Left renal cortex interstitium (tissue), 4 donors: ENCODE measurements at places on chromosomes 2 and 18.

- DNase-seq, result no peak
Observed at GRCh38 chr2:224563537-224563936, 21.6 kb downstream of the CUL3 start.

DNA sequence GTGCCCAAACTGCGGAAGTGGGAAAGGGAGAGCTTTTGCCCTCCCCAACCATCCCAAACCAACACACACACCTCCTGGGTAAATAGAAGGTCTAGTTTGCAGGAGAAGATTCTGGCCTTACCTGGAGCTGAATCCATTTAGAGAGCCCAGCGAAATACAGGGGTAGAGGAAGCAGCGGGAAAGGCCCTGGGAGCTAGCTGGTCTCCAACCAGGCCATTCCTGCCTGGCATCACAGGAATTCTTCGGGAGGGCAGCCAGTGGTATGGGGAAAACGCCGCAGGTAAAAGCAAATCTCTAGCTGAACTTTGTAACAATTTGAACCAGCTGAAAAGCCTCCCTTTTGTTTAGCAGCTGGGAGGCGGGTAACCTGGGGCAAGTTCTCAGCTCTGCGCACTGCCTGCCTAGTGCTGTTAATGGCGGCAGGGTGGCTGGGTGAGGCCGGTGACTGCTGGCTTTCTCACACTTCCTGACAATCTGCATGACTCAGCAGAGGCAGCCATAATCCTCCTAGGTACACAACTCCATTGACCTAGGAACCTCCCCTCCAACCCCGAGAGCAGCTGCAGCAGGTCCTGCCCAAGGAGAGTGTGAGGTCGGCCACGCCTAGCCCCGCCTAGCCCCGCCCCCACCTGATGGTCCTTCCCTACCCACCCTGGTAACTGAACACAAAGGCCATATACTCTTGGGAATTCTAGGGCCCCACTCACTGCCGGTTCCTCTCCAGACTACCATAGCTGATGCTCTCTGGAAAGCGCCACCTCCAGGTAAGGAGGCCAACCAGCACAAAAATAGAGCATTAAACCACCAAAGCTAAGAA lies 483.8 kb upstream of the REG3G start:
- DNase-seq, result no peak

- DNase-seq, result peak; percentile 24
Observed at GRCh38 chr18:33802955-33803354, 224.9 kb downstream of the ASXL3 start.

GRCh38 chr18:2932247-2933181 lies 80.4 kb downstream of the LPIN2 start:
- no peak for DNase-seq

DNA sequence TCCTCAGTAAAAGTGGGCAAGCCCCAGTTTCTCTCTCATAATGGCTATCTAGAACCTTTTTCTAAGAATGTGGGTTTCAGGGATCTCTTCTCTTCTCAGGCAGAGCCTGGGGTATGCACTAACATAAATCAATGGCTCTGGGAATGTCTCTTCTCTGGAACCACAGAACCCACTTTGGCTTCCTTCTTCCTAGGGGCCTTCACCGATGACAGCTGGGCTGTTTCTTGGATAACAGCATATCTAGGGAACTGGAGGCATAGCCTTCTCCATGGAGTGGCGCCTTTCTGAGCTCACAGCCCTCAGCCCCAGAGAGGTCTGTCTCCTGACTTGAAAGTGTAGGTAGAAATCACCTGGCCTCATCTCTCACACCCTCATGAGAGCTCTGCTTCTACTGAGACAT lies 247.9 kb downstream of the CLIP4 start:
- DNase-seq, result no peak

DNA sequence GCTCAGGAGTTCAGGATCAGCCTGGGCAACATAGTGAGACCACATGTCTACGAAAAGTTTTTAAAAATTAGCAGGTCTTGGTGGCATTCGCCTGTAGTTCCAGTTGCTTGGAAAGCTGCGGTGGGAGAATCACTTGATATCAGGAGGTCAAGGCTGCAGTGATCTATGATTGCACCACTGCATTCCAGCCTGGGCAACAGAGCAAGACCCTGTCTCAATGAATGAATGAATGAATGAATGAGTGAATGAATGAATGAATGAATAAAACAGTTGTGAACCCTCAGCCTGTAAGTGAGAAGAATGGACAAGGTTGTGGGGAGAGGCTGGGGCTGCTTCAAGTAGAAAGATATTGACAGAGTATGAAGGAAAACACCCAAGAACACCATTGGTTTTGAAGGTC lies 48.0 kb downstream of the ARHGAP28 start:
- no peak for DNase-seq

DNA sequence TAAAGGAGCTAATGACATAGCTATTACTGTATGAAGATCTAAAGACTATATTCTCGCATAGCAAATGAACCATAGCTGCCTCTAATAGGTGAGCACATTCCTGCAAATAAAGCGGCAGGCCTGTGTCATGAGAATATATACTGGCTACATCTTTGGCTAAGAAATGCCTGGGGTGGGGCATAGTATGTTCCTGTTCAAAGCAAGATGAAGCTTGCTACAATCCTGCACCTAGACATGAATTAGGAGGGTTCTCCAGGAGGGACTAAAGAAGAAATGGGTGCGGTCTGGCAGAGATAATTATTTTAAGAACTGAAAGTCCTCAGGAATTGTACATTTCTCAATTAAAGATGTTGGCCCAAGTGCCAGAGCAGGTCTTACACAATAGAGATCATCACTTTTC lies 46.8 kb upstream of the PLA2R1 start:
- DNase-seq, result no peak

DNA sequence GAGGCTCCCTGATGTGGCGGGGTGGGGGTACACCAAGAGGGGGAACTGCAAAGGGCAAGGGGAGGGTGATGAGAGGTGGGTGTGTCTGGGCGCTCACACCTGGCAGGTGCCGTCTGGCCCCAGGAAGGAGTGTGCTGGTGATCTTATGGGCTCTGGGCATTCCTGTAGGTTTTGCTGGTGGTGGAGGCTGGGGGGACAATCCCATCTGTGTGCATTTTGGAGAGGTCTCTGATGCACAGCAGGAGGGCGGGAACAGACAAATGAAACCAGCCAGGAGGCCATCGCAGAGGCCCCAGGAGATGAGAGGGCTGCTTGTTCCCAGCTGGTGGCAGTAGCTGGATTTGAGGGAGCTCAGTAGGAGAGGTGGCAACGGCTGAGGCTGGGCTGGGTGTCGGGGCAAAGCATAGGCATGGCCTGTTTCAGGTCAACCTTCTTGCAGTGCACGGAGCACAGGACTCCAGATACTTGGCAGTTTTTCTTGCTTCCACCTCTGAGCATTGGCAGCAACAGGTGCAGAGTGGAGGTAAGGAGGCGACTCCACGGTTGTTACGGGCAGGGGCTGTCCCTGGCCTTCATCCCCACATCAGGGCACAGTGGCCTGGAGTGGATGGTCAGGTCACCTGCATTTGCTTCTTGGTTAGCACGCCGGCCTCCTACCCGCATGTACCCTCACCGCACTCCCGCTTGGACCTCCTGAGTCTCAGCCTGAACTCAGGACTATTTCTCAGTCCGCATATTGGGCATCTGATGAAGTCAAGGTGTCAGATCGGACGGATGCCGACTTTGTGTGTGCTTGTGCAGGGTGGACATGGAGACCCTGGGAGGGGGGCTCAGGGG lies 194.2 kb upstream of the HDAC4 start:
- DNase-seq, result no peak

DNA sequence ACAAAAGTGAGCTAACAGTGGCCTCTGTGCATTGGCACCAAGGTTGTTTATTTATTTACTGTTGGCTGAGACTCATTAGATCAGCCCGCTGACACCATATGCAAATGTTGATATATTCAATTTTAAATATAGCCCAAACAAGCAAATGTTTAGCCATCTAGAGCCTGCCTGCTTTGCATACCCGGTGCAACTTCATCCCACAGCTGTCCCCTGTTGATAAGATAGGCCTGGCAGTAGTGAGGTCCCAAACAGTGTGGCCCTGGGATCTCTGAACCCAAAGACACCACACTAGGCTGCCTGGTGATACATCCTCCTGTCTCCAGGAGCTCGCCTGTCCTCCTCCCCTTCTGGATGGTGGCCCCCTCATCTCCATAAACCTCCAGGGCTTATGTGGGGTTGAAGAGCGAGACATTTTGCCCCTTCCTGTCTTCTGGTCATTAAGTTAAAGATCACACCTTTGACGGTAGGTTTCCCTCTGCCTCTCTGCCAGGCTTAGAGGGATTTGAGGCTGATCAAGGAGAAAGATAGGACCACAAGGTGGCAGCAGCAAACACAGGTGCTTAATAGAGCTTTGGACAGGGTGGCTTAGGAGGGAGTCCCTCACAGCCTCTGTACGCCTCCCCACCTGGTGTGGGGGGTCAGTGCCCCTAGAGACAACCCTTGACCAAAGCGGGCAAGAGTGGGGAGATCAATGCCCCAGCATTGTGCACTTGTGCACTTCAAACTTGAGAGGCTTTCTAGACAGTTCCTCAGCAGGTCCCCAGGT lies 23.7 kb upstream of the MYO5B start:
- DNase-seq, result no peak

DNA sequence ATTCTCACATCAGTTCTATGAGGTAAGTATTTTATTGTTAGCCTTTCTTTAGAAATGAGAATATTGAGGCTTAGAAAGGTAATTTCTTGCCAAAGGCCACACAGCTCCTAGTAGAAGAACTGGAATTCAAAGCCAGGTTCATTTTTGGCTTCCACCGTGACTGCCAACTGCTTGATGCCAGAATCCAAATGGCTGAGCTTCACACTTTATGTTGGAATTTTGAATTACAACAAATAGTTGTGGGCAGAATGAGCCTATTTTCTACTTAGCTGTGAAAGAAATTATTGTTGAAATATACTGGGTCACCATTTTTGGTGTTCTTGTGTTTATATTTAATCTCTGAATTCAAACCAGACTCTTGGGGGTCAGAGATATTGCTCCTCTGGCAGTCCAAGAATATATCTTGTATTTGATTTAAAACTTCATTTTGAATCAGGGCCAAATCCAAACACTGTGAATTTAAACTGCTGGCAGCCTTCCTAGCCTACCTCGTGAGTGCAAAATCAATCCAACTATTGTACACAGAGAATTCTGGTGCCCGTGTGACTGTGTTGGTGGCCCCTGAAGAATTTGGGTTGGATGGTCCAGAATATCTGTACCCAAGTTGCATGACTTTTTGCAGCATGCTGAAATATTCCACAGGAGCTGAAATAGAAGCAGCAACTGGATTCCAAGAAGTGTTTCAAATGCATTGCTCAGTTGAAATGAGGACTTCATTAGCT lies 35.6 kb upstream of the LPIN1 start:
- no peak for DNase-seq

DNA sequence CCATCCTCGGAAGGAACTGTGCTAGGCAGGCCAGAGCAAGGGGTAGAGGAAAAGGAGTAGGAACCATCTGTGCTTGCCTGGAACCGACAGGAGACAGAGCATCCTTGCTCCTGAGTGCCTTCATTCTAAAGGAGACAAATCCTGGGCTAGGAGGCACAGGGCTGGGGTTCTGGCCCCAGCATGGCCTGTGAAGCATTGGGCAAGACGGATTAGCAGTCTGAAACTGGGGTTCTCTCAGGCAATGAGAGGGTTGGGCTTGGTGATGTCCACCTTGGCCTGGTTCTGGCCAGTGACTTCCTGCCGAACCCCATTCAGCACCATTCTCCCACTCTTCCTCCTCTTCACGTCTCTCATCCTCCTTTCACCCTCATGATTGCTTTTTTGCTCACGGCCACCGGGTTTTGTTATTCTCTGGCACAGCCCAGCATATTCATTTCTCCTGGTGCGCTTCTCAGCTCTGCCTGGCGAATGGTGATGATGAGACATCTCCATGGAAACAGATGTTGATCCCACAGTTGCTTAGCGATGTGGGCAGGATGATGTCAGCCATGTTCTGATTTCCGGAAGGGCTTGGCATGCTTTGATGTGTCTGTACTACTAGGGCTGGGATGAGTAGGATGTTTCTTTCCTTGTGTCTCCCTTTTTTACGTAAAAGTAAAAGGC lies 127.7 kb downstream of the CAPN13 start:
- DNase-seq, result no peak

- DNase-seq, result no peak
Observed at GRCh38 chr2:229642371-229642770, 72.0 kb downstream of the DNER start.

DNA sequence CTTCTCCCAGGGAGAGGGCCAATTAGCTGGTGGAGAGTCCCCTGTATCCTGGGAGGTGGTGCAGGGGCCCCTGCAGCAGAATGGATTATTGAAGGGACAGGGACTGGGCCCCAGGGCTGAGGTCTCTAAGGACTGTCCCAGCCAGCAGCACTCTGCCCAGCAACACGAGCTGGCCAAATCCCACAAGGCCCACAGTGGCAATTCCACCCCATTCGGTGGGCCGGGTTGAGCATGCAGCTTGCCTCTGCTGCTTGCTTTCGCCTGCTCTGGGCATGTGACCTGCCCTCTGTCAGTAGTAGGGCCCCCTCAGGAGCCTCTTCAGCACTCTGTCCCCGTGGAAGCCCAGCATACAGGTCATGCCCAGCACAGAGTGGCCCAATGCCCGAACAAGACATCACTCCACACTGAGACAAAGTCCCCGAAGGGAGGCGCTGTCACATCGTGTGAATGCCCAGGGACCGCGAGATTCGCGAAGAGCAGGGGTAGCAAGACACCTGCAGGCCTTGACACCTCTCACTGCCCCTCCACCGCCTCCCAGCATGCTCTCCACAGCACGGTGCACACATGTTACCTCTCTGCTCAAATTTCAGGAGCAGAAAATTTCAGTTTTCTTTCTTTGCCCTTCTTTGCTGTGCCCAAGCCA lies 65.4 kb downstream of the CRACDL start:
- no peak for DNase-seq

- DNase-seq, result no peak
Observed at GRCh38 chr2:140998577-140998976, 1132.2 kb downstream of the LRP1B start.

- DNase-seq, result no peak
Observed at GRCh38 chr2:27988306-27988705, 97.8 kb downstream of the BABAM2 start.

DNA sequence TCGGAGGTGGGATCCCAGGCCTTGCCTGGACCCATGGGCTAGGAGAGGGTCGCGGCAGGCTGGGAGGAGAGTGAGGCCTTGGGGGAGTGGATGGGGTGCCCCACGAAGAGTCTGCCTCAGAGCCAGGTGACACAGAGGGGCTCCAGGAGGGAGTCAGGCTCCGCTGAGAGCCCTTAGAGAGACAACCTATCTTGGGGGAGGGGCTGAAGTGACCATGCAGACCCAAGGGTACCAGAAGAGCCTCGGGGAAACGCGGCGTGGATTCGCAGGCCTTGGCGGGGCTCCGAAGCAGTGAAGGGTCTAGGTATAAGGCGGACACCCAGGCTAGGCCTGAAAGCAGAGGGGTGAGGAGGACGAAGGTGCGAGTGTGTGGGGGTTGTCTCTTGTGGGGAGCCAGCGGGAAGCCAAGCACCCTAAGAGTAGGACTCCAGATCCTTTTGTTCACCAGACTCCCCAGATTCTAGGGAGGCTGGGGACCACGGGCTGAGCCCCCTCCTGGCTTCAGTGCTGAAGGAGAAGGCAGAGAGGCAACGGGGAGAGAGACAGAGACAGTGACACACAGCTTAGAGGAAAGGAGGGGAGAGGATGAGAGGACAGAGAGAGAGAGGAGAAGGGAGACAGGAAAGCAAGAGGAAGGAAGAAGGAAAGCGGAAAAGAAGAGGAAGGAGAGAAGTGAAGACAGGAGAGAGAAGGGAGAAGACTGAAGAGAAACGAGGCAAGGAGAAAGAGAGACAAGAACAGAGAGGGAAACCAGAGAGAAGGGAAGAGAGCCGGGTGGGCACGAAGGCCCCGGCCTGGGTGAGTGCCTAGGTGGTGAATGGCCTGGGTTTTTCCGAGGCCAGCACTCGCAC lies 1.1 kb upstream of the HOXD11 start:
- DNase-seq, result no peak

GRCh38 chr2:127415593-127416505 lies 2.4 kb upstream of the PROC start:
- no peak for DNase-seq

GRCh38 chr18:48663931-48664847 lies 125.4 kb downstream of the CTIF start:
- no peak for DNase-seq
